CMK (cell line): ENCODE measurements at places on chromosomes 13 and 19.

DNA sequence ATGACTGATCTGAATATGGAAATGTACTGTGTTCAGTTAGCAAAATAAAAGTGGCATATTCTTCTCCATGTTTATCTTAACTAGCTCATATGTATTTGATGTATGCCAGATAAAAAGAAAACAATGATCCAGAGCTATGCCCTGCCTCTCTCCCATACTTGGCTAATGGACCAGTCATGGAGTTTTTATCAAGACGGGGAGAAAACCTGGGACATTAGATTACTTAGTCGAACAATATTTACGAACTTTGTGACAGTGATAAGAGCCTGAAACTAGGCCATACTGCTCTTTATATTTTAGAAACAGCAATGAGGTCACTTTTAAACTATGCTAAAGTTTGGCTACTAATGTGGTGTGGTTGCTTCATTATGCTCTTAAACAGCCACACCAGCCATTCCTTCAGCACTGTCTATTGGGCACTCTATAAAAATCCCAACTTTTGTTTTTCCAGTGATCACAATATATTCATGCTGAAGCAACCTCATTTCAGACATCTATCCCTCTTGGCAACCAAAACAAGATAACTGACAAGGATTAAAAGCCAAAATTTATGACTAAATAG, 265.0 kb downstream of the FGF14 start:
- DNase-seq, result no peak

- no peak for DNase-seq
Observed at GRCh38 chr19:3387645-3388589, 21.5 kb downstream of the NFIC start.

DNA sequence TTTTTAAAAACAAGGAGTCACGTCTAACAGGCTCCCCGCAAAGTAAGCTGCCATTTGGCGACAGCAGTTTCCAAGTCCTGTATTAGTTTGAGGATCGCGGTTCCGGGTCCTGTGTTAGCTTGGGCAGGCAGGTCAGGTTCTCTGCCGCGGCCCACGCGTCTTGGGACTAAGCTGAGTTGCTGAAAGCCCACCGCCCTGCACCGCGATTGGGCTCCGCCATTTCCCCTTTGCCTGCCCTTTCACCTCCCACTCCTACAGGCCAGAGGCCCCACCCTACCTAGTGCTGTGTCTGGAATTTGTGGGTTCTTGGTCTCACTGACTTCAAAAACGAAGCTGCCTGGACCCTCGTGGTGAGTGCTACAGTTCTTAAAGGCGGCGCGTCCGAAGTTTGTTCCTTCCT, 6.8 kb downstream of the PARP4 start:
- DNase-seq, result no peak

DNA sequence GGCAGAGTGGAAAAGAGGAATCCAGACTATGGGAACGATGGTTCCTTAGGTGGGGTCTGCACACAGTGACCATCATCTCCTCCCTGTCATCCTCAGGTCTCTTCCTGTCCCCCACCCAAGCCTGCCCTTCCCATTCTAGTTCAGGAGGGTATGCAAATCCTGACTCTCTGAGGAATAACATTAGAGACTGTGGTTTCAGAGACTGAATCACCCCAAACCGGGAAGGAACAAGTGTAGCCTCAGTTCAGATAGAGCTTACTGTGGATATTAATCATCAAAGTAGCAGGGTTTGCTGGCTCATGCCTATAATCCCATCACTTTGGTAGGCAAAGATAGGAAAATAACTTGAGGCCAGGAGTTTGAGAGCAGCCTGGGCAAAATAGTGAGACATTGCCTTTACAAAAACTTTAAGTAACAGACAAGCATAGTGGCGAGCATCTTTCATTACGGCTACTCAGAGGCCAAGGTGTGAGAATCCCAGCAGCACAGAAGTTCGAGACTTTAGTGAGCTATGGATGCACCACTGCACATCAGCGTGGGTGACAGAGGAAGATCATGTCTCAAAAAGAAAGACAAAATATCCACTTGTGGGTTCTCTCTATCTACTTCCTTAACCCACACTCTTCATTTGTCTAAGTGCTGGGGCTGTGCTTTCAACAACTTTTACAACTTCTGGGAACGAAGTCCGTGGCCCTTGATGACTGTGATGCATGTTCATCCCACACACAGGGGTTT, 19.3 kb upstream of the LGALS13 start:
- DNase-seq, result no peak

GRCh38 chr19:33350538-33351309, 22.8 kb upstream of the CEBPG start:
- DNase-seq, result no peak

DNA sequence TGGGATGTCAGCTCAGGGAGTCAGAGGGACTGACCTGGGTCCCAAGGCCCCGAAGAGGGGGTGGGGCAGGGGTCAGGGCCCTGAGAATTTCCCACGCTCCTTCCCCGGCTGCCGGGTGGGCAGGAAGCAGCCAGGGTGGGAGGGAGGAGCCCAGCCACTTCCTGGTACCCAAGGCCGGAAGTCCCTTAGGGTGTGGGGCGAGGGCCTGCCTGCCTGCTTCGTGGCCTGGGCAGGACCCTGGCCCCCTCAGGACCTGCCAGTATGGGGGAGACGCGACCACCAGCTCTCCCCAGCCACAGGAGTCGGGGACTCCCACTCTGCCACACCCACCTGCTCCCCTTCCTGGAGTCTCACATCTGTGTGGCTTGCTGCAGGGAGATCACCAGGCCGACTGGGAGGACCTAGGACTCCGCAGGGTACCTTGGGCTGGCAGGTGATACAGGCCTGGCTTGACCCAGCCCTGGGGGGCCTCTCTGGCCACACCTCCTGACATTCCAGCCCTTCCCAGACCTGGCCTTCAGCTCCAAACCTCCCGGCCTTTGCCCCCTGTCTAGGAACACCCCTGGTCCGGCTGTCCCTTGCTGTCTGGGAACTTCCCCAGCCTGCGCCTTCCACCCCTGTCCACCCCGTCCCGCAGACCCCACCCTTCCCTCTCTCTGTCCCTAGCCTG, 9.8 kb upstream of the CIRBP start:
- DNase-seq, result peak; percentile 86

DNA sequence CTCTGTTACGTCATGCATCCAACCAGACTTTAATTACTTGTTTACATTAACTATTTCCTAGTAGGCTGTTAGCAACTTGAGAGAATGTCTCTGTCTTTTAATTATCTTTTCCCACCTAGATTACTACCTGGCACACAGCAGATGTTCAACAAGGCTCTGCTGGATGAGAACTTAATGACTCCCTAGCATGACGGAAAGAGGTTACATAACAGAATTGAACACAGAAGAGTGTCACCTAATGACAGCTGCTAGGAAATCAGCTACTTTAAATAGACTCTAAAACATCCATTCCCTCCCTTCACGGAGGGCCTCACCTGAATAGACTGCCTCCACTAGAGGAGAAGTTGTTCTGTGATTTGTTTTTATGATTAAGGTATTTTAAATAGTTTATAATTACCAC, 110.8 kb downstream of the TEX29 start:
- DNase-seq, result no peak

DNA sequence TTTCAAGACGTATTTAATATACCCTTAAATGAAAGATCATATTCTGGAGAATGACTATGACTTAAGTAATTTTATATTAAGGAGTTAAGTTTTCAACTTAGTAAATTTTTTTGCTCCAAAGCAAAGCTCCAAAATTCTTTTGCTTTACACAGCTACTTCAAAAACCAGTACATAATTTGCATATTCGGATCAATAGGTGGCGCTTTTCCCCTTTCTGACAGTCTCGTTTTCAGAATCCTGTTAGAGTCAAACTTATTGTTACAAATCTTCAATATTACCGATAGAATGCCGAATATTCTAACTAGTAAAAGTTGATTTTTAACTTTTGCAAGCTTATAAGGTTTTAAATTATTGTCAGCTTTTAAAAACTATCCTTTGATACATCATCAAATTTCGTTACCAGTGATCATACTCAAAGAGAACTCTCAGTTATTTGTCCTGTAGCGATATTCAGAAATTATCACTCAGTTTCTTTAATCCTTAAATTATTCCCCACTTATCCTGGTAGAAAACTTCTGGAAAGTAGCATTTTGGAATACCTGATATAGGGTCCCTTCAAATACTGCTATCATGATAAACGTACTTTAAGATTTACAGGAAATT, 852.7 kb upstream of the KLHL1 start:
- no peak for DNase-seq

GRCh38 chr19:23949611-23950010, 34.9 kb downstream of the ZNF726 start:
- DNase-seq, result no peak

- no peak for DNase-seq
Observed at GRCh38 chr19:14515501-14516047, 2.6 kb downstream of the DNAJB1 start.

GRCh38 chr13:36031490-36031889, 99.7 kb downstream of the DCLK1 start:
- DNase-seq, result no peak

DNA sequence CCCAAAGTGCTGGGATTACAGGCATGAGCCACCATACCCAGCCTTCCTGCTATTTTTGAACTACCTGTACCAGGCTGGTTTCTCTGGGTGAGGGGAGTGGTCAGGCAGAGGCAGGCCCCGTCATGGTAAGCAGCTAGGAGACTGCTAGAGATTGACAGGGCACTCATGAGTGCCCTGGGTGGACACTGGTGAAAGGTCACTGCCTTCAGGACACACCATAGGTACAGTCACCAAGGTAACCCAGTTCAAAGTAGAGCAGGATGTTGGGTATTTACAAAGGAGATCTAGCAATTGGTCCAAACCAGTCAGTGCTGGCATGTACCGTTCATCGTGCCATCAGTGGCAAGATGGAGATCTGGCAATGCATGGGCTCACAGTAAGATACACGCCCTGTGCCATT, 25.5 kb downstream of the DPRX start:
- DNase-seq, result no peak

GRCh38 chr19:11322269-11323024, 17.0 kb downstream of the RAB3D start:
- no peak for DNase-seq

- no peak for DNase-seq
Observed at GRCh38 chr13:111517641-111518010, 197.2 kb downstream of the TEX29 start.

GRCh38 chr19:1040476-1041271, 767 bp downstream of the ABCA7 start:
- DNase-seq, result peak; percentile 91

- DNase-seq, result no peak
Observed at GRCh38 chr19:1655987-1656608, 3.7 kb upstream of the TCF3 start.

GRCh38 chr13:29281932-29282495, 313.5 kb downstream of the SLC7A1 start:
- no peak for DNase-seq

- DNase-seq, result peak; percentile 64
Observed at GRCh38 chr13:49585220-49586157, at the start of gene RCBTB1. Gene RCBTB1, minus strand, starts transcription at chr13:49585558. Its CDS starts 18,279 bp downstream, at chr13:49567279.

GRCh38 chr19:7699417-7700401, 2.2 kb downstream of the FCER2 start:
- no peak for DNase-seq

DNA sequence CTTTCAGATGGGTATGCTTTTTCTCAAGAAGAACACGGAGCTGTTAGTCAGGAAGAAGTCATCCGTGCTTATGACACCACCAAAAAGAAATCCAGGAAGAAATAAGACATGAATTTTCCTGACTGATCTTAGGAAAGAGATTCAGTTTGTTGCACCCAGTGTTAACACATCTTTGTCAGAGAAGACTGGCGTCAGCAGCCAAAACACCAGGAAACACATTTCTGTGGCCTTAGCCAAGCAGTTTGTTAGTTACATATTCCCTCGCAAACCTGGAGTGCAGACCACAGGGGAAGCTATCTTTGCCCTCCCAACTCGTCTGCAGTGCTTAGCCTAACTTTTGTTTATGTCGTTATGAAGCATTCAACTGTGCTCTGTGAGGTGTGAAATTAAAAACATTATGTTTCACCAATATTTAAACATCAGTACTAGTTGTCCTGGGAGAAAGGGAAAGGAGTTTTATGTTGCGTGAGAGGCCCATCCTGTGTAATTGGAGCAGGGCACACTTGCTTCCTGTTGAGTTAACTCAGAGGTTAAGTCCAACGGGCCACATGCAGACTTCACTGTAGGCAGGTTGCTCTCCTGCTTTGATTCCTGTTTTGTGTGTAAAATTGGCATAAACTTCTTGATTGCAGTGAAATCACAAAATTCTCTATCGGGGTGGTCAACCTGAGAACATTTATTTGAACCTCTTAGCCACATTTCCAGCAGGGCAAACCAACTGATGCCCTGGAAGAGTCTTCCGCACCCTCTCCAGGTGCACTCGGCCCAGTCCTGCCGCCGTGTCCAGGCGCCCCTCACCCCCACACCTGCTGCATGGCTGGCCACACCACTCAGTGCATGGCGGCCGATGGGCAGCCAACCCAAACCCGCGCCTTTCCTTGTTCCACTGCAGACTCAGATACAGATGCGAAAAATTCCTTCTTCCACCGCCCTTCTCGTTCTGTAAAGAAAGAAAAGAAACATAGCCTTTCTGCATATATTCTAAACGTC, 31.6 kb downstream of the SHISA2 start:
- DNase-seq, result no peak

GRCh38 chr13:45847554-45848224, 3.9 kb downstream of the SIAH3 start:
- DNase-seq, result no peak

- DNase-seq, result no peak
Observed at GRCh38 chr13:109738298-109738746, 48.1 kb downstream of the IRS2 start.

DNA sequence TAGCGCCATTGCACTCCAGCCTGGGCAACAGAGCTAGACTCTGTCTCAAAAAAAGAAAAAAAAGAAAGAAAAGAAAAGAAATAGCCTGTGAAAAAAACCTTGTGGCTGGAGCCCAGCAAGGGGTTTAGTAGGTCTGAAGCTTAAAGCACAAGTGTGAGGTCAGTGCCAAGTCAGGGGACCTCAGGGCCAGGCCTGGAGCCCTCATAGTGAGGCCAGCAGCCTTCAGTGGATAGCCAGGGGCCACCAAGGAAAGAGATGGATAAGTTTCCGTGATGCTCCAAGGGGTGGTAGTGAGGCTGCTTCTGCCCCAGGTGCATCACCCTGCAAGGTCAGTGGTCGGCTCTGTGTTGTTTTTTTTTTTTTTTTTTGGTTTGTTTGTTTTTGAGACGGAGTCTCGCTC, 12.9 kb downstream of the TINCR start:
- DNase-seq, result no peak
